NCI-H2081 treated with DMSO at 0.1 percent for 48 hours (cell line): ENCODE measurements at places on chromosomes 5 and 9.
A peak's percentile ranks its signal among the peaks of the same experiment; 100 is the strongest.

DNA sequence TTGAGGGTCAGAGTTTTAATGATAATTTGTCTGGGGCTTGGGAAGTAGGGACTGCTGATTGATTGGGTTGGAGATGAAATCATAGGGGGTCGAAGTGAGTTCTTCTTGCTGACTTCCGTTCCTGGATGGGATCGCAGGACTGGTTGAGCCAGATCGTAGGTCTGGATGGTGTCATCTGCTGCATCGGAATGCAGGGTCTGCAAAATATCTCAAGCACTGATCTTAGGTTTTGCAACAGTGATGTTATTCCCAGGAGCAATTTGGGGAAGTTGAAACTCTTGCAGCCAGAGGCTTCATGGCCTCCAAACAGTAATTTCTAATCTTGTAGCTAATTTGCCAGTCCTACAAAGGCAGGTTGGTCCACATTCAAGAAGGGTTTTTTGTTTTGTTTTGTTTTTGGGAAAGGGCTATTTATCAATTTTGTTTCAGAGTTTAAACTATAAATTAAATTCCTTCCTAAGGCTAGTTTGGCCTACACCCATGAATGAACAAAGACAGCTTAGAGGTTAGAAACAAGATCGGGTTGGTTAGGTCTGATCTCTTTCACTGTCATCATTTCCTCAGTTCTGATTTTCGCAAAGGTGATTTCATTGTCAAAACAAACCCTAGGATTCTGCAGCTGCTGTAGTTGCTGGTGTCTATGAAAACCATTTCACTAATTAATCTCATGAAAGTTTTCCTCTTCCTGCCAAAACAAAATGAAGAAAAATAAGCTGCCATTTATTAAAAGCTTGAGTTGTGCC lies 388.0 kb downstream of the TMEM232 start:
- no peak for DNase-seq

GRCh38 chr9:88952086-88952615 lies 39.1 kb upstream of the S1PR3 start:
- no peak for DNase-seq

DNA sequence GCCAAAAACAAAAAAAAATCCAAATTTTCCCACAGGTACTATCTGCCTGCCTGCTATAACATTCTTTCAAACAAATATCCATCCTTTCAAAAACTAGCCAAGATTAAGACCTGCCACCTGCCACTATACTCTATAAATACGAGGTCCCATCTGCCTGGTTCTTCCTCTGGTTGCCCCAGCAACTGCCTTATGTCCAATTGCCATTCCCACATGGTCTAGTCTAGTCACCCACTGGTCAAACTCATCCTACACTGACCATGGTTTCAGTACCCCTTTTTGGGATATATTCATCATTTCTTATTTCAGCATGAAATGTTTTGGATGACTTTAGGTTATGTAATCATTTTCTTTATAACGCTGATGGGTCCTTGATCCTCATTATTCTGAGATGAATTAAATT lies 95.1 kb upstream of the CCNG1 start:
- no peak for DNase-seq

DNA sequence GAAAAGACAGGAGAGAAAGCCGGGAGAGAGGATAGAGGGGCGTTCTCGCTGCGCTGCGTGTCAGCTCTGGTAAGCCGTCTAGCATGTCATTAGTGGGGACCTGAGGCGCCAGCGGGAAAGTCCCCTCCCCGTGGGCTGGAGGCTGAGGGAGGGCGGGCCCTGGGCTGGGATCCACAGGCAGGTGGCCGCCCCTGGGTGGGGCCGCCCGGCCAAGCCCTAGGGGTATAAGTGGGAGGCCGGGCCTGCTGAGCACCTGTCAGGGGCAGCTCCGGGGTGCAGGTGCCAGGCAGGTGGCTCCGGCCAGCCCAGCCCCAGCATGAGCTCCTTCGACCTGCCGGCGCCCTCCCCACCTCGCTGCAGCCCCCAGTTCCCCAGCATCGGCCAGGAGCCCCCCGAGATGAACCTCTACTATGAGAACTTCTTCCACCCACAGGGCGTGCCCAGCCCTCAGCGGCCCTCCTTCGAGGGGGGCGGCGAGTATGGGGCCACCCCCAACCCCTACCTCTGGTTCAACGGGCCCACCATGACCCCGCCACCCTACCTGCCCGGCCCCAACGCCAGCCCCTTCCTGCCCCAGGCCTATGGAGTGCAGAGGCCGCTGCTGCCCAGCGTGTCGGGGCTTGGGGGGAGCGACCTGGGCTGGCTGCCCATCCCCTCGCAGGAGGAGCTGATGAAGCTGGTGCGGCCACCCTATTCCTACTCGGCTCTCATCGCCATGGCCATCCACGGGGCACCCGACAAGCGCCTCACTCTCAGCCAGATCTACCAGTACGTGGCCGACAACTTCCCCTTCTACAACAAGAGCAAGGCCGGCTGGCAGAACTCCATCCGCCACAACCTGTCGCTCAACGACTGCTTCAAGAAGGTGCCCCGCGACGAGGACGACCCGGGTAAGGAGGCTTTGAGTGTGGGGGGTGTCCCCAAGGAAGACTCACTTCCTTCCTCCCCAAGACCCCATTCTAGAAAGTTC lies at the start of gene FOXI1:
TSS of gene FOXI1 (plus strand) at position 256 of the 970 bp plus-strand sequence. CDS start at position 317, 61 bp downstream.
- DNase-seq = no peak

DNA sequence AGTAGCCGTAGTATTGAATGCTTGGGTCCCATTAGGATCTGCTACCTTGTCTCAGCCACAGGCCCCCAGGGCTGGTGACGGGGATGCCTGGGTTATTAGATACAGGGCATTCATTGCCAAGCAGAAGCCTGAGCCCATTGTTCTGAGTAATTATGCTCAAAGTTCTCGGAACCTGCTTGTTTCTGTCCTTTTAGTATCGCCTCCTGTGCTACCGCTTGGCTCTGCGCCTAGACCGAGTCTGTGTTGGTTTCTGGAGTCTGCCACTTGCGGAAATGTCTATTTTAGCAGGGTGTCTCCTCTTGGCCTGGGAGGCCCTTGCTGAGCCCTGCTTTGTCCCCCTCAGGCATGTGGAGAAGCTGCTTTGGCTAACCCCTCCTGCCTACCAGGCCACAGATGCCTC lies 506.1 kb downstream of the BNC2 start:
- no peak for DNase-seq

GRCh38 chr5:66881480-66882161 lies 285.4 kb downstream of the MAST4 start:
- no peak for DNase-seq

- DNase-seq = no peak
Measured at GRCh38 chr9:95610006-95610785, 93.4 kb upstream of the PTCH1 start.

GRCh38 chr5:72611118-72611730 lies 104.0 kb upstream of the ZNF366 start:
- DNase-seq = peak; percentile 13

- DNase-seq = no peak
Measured at GRCh38 chr9:89795538-89796195, 190.9 kb downstream of the GADD45G start.

GRCh38 chr5:111070272-111071134 lies 1.0 kb upstream of the TSLP start:
- DNase-seq = no peak

GRCh38 chr9:75664597-75664996 lies 225.9 kb upstream of the PCSK5 start:
- DNase-seq = peak; percentile 46

GRCh38 chr5:124747791-124748686 lies 1.6 kb upstream of the ZNF608 start:
- no peak for DNase-seq

- no peak for DNase-seq
Measured at GRCh38 chr9:89706086-89706485, 101.3 kb downstream of the GADD45G start.

GRCh38 chr9:13942695-13943094 lies 371.2 kb downstream of the NFIB start:
- DNase-seq = no peak

DNA sequence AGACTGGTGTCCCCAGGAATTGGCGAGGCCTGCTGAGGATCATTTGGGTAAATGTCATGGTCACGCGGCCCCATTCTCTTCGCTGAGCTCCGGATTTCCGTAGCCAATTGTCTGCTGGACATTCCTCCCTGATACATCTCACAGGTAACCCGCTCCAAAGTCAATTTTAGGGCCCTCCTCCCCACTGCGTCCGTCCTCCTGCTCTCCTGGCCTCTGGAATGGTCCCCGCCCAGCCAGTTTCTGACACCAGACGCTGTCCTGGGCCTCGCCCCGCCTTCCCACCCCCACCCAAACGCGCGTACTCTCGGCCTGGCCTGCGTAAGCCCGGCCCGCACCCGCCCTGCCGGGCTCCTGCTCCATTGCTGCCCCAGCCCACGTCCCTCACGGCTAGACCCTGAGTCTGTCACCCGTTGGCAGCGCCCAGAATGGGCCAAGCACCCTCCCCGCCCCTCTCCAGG lies 202.0 kb downstream of the AUH start:
- no peak for DNase-seq

- no peak for DNase-seq
Measured at GRCh38 chr9:120980951-120981350, 54.4 kb upstream of the TRAF1 start.

DNA sequence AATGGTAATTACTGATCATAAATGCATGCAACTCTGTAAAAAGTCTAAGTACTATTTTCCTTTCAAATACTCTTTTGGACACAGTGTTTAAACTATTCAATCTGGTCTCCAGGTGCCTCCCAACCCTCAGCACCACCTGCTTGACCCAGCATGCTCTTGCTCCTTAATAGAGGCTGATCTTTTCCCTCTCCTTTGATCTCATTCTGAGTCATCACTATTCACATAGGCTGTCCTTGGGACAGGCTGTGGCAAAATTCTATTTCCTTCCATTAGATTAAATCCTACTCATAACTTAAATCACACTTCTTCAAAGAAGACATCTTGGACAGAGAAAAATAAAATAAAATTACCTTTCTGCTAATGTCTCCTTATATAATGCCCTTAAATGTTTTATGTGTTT lies 199.4 kb upstream of the ST8SIA4 start:
- no peak for DNase-seq

- no peak for DNase-seq
Measured at GRCh38 chr9:108474356-108474755, 381.4 kb downstream of the ACTL7B start.

GRCh38 chr9:71863631-71864030 lies 47.4 kb downstream of the ABHD17B start:
- no peak for DNase-seq

DNA sequence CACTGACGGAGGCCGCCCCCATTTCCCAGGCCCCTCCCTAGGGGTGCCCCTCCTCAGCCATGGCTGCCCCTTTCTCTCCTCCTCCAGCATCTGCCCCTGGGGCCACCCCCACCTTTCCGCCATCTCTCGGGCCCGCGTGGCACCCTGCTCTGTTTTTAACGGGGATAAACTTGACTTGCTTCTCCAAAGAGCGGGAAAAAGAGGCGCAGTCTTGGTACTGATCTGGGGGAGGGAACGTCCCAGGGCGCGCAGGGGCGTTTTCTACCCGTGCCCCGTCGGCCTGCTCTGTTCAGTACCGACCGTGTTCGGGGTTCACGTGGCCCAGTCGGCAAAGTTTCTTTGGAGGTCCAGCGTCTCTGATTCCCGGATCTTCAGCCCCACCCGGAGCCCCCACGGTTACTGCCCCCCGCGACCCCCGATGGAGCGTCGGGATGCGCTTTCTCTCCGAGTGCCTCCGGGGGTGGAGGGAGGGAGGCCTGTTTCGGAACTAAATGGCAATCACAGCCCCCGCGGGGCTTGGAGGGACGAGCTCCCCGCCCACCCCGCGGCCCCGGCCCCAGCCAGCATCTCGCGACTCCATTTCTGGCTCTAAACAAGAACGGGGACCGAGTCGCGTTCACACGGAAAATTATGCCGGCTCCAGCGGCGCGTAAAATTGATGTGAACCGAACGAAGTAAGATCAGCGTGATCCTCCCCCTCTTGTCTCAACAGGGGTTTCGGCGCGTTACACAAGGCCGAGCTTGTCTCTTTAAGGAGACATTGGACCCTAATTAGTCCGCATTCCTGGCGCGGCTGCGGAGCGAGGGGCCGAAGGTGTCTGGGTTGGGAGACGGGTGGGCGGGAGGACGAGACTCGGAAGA lies 1.1 kb upstream of the TLE4 start:
- no peak for DNase-seq

GRCh38 chr9:133119103-133119845 lies 1.8 kb downstream of the RALGDS start:
- DNase-seq = no peak

DNA sequence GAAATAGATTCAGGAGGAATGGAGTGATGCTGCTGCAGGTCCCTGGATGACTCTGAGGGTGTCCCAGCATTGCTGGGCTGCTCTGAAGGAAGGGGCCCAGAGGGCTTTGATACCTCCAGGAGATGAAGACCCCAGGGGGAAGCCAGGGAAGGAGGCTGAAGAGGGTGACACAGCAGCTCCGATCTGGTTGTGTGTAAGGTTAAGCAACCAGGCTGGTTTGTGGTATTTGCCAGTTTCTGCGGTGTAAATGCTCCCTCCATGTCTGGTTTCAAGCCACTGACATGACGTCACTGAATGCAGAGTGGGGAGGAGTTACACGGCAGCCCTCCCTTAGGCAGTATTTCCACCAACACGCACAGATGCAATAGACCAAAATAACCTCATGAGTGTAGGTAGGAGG lies 40.0 kb upstream of the ORM1 start:
- no peak for DNase-seq

DNA sequence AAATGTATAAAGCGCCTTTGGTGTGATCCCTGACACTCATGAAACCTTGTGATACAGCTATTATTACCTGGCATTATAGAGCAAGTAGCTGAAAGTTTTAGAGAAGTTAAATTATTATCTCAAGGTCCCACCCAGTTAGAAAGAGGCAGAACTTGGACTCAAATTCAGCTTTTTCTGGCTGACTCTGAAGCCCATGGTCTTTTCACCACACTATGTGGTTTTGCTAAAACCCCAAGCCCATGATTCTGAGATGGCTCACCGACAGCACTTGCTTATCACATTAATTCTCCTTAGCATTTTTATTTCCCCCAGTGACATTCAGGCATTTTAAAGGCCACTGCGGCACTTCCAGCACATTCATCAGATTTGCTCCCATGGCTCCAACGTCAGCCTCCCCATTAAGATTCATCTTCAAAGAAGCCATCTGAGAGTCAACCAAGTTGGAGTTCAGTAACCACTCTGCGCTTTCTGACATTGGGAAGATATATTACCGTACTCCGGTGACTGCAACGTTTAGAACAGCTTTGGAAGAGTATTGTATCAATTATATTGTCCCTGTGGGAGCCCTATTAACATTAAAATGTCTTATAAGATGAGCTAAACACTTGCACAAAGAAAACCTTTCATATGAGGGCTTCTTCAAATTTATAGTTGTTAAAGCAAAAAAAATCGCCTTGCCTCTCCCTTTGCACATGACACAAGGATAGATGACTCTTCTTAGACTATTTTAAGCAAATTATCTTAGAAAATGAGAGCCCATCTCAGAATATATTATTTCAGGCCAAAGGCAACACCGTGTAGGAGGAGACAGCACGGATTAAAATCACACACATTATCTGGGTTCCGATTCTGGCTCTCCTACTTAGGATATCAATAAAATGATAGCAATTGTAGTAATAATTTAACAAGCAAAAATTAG lies 638.1 kb downstream of the ACTL7B start:
- no peak for DNase-seq
